Activated CD4-positive, CD25-positive, alpha-beta regulatory T cell (primary cell): ENCODE measurements at places on chromosomes 4 and X.

- DNase-seq = no peak
Observed at GRCh38 chrX:136783159-136783558, 2.4 kb upstream of the ARHGEF6 start.

DNA sequence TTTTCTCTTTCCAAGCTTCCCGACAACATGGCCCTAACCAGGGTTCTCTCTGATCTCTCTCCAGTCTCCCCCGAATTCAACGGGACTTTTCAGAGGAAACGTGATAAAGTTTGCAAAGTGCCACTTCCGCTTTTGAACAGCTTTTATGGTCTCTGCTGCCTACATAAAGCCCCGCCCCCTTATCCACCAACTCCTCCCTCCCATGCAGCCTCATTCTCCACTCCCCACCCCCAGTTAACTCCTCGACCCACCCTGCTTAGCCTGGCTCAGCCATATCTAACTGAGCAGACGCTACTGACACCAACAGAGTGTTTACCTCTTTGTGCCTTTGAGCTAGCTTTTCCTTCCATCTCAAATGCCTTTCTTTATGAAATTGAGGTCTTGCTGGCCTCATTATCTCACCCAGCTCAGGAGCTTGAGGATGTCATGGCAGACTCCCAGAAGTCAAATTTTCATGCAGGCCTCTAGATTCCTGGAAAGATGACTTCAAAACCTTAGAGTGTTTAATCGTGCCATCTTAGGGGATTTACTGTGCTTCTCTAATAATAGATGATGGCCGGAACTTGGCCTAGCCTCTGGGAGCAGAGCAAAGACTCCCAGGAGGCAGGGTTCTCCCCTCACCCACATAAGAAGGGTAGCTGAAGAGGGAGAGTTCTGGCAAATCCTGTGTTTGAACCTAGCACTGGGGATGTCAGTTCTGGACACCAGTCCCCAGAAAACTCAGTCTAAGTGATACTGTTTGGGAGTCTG, 606.0 kb downstream of the BCOR start:
- DNase-seq = peak; percentile 10

GRCh38 chr4:87985097-87985886, 9.8 kb downstream of the SPP1 start:
- DNase-seq = no peak

GRCh38 chrX:45765767-45766166, 565.1 kb upstream of the DIPK2B start:
- no peak for DNase-seq

- no peak for DNase-seq
Observed at GRCh38 chr4:86359944-86360478, at the start of gene MAPK10. Gene MAPK10, minus strand, starts transcription at chr4:86360053.

GRCh38 chrX:153875391-153876111, 10.4 kb downstream of the L1CAM start:
- peak; percentile 25 for DNase-seq
